Glutamatergic neuron (in vitro differentiated cells): ENCODE measurements at places on chromosomes 2 and 18. TPM values are rescaled to one million over a fixed set of nuclear protein-coding genes. Genes with fewer than 3 reads are reported as not detected.
A peak's percentile ranks its signal among the peaks of the same experiment; 100 is the strongest.

DNA sequence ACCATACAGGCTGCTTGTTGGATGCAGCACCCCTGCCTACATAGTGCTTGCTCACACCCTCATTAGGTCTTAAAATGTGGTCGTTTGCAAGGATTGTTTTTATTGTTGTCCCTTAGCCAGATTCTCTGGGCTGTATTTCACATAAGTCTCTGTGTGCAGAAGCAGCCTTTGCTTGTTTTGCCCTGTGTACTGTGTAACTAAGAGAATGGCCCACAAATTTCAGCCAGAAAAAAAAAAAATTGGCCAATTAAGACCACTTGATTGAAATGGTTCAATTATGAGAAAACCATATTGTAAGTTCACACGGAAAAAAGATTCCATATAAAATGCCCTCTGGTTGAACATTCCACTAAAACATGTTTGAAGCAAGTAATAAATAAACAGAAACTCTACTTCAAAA, 377.1 kb upstream of the SOX11 start:
- DNase-seq: no peak

- DNase-seq: no peak
Observed at GRCh38 chr18:35073186-35074105, 32.2 kb downstream of the MAPRE2 start.

- peak; percentile 84 for DNase-seq
Observed at GRCh38 chr2:217886720-217887309, 116.0 kb downstream of the TNS1 start.

GRCh38 chr2:121790276-121790956, 35.0 kb downstream of the TSN start:
- DNase-seq: no peak

- no peak for DNase-seq
Observed at GRCh38 chr2:18119883-18120282, 241.4 kb downstream of the KCNS3 start.

DNA sequence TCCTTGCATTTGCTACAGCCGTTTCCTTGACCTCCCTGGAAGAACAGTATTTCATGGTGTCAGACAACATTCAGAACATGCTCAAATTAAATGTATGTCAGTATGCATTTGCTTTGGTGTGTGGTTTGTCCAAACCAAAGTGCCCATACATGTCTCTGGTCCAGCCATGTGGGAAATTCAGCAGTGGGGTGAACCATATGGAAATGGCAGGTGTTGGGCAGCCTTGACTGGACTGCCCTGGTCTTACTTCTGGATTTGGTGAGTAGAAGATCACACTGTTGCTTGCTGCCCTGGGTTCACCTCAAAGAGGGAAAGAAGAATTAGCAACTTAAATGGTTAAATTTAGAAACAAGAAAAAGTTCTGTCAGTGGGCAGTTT, 84.5 kb downstream of the MSH2 start:
- no peak for DNase-seq

DNA sequence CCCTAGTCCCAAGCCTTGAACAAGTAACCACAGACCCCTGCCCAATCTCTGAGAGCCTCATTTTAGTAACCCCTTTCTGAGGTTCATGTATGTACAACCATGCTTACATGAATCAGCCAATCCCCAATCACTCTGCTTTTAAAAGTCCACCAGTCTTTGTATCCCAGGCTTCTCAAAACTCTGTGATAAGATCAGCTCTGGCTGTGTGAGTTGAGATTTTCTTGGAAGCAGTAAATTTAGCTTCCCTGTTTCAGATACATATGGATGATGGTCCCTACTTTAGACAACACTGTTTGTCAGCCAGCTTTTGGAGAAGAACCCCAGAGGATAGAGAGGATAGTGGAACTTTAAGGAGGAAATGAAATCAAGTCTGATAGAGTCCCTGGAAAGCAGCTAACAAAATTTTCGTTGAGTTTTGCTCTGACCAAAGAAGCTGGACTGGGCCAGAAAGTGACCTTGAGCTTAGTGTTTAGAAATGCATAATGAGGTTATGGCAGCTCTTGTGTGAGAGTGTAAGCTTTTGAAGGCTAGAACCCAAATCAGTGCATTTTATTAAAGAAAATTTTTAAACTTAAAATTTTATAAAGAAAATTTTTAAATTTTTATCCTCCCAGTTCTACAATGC, 3.7 kb downstream of the ADNP2 start:
- DNase-seq: no peak

GRCh38 chr2:237513693-237514092, 26.6 kb downstream of the MLPH start:
- DNase-seq: no peak

GRCh38 chr2:18118703-18119102, 240.2 kb downstream of the KCNS3 start:
- DNase-seq: no peak

GRCh38 chr2:44237221-44237620, 38.1 kb upstream of the SLC3A1 start:
- no peak for DNase-seq

DNA sequence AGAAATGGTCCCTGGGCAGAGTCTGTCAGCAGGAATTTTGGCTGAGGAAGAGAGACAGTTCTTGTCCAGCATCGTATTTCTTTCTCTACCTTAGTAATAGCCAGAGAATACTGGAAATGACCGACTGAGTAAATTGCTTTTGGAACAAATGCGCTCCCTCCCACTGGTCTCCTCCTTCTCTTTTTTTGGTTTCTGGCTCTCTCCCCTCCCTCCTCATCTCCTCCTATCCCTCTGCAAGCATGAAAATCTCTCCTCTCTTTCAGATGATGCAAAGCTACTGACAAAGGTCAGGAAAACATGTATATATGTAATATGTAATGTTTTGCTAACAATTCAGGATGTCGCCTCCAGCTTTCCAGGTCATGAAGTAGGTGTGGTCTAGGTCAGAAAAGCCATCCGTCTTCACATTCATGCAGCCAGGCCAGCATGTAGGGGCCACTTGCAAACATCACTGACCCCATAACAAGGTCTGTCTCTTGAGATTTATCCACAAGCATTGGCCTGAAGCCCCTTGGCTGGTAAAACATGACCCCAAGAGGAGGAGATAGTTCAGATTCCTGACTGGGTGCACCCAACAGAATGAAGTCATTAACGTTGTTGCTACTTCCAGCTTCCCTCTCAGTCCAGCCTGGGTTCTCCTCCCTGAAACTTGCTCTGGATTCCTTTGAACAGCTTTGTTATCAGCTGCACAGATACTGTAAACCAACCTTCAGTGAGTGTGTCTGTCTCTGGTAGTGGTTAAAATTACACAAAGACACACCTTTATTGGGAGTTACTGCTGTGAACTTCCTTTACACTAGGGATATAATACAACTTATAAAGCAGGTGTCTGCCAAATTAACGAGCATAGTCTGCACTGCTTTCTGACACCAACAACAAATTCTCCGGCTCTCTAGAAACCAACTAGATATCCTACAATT, 864.4 kb upstream of the KLHL29 start:
- DNase-seq: no peak

- DNase-seq: no peak
Observed at GRCh38 chr18:47928466-47928865, 2.0 kb downstream of the SMAD2 start.

GRCh38 chr2:61969376-61969775, 63.9 kb downstream of the COMMD1 start:
- no peak for DNase-seq

The PECR gene
- 33.0 TPM for total RNA-seq

The HJURP gene
- total RNA-seq: 6.9 TPM

The POTEC gene
- not detected for total RNA-seq

The NPC1 gene
- 44.8 TPM for total RNA-seq

The CCDC68 gene
- total RNA-seq: not detected

The STK11IP gene
- 34.5 TPM for total RNA-seq

The TUBB8B gene
- not detected for total RNA-seq

The PSD4 gene
- 1.2 TPM for total RNA-seq

The RMDN2 gene
- total RNA-seq: 5.5 TPM
